ENCODE measurements at places on chromosomes 1 and 21.

GRCh38 chr1:198667807-198668206 is 29.0 kb downstream of the PTPRC start:
- DNase-seq, result no peak

DNA sequence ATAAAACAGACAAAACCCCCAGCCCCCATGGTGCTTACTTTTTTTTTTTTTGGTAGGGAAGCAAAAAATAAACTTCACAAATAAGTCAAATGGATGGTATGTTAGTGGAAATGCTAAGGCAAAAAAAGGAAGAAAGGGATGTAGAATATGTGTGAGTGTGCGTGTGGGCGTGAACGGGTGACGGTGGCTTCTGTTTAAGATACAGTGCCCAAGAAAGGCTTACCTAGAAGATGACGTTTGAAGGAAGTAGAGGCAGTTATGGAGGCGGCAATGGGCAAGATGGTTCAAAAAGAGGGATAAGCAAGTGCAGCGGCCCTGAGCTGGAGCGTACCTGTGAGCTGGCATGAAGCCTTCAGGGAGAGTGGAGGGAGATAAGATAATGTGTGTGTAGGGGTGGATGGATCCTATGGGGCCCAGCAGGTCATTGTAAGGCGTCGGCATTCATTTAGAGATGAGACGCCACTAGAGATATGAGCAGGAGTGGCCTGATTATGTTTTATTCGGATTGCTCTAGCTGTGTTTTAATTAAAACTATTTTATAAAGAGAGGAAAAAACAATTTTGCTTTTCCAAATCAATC is 19.9 kb downstream of the LEPR start:
- DNase-seq, result no peak

DNA sequence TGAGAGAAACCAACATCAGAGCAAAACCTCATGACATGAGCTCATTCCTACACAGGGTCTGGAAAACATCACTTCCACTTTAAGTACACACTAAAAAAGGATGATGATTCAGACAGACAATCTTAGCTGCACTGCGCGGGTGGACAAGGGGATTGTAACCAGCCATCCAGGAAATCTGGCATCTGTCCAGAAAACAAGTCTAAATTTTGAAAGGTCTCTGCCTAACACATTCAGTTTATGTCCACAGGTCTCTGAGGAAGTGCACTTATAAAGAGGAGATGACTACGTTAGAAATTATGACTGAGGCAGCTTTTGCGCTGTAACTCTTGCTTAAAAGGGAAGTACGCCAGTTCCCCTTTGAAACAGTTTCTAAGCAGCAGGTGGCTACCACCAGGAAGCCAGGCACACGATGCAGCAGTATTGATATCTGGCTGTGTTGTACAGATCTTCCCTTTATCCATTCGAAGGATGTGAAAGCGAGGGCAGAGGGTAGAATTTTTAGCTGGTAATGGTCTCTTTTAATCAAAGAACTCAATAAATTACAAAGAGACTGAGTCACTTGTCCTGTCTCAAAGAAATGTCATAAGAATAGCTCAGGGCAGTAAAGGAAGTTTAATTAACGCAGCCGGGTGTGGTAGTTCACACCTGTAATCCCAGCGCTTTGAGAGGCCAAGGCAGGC is 128.0 kb downstream of the SETD4 start:
- no peak for DNase-seq

GRCh38 chr1:93518516-93518915 is 70.6 kb downstream of the FNBP1L start:
- no peak for DNase-seq

DNA sequence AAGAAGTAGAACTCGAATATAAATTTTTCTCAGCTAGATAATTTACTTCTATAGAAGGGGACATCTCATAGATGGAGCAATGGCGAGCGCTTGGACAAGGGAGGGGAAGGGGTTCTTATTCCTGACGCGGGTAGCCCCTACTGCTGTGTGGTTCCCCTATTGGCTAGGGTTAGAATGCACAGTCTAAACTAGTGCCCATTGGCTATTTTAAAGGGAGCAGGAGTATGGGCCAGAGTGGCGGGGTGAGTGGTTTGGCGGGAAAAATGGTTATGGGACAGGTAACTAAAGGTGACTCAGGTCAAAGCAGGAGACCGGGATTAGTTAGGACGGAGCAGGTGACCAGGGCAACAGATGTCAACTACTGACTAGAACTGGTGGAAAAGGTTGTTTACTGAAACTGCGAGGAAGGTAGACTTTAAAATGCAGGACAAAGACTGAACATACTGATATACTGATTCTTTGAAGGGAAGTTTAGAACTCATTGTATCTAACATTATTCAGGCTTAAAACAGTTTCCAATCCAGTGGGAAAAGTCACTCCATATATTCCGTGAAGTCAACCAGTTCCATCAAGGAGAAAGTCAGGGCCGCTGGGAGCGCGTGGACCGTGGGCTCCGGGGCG is 940 bp upstream of the ATAD3A start:
- no peak for DNase-seq

GRCh38 chr1:27567146-27567526 is 36.8 kb downstream of the AHDC1 start:
- DNase-seq, result no peak

GRCh38 chr1:111214074-111214801 is 13.3 kb upstream of the CHI3L2 start:
- no peak for DNase-seq

DNA sequence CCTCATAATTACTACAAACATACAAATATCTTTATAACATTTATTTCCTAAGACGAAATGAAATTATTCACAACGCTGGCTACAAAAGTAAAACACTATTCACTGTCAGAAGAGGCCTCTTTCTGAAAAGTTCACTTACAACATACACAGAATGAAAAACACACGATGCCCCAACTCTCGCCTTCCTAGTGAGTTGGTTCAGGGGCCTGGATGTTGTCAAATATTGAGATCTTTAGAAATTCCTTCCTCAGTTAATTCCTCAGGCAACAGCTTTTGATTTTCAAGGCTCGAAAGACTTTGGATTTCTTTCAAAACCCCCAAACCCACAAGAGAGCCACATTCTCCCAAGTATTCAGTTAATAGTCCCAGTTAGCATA is 14.2 kb upstream of the KCNE1 start:
- DNase-seq, result no peak

DNA sequence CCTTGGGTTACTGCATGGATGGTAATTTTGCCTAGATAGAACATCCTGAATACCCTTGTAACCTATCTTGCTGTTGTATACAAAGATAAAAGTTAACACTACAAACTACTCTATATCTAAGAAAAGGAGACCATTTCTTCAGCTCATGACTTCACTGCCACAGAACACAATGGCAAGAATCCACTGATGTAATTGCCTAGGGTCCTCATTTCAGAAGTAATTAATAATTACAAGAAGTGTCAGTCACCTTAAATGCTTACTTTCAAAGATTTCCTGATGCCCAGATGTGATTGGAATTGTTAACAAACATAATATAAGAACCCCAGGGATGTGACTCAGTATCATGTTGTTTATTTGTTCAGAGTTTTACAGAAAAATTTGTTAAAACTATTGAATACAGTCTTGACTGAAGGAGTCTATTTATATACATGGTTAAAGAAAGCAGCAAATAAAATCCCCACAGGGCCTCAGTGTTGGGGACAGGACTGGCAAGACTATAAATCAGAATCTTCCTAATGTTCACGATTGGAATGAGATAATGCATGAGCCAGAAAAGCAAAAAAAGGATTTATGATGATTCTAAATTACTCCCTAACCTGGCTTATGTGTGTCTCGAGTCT is 83.9 kb downstream of the CRB1 start:
- no peak for DNase-seq

GRCh38 chr1:181023265-181024057 is 791 bp upstream of the STX6 start:
- DNase-seq, result no peak

GRCh38 chr1:5765483-5765882 is 226.7 kb downstream of the NPHP4 start:
- DNase-seq, result no peak

DNA sequence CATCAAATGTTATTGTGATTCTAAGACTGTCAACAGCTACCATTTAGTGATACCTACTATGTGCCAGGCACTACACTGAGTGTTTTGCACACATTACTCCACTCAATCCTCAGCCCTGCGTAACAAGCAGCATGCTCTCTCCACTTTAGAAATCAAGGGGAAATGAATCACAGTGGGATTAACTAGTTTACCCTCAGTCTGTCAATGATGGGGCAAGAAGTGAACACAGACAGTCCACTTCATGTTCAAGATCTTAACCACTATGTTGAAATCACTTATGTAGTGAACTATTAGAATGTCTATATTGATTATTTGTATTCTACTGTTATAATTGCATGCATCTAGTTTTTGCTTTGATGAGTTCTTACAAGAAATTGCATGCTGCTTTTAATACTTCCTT is 165.3 kb downstream of the LTN1 start:
- DNase-seq, result no peak

- no peak for DNase-seq
Measured at GRCh38 chr1:89201106-89201794, 2.5 kb upstream of the GBP4 start.

- no peak for DNase-seq
Measured at GRCh38 chr1:109718495-109718894, 6.4 kb downstream of the GSTM5 start.

GRCh38 chr1:184292101-184292500 is 94.7 kb upstream of the C1orf21 start:
- no peak for DNase-seq

DNA sequence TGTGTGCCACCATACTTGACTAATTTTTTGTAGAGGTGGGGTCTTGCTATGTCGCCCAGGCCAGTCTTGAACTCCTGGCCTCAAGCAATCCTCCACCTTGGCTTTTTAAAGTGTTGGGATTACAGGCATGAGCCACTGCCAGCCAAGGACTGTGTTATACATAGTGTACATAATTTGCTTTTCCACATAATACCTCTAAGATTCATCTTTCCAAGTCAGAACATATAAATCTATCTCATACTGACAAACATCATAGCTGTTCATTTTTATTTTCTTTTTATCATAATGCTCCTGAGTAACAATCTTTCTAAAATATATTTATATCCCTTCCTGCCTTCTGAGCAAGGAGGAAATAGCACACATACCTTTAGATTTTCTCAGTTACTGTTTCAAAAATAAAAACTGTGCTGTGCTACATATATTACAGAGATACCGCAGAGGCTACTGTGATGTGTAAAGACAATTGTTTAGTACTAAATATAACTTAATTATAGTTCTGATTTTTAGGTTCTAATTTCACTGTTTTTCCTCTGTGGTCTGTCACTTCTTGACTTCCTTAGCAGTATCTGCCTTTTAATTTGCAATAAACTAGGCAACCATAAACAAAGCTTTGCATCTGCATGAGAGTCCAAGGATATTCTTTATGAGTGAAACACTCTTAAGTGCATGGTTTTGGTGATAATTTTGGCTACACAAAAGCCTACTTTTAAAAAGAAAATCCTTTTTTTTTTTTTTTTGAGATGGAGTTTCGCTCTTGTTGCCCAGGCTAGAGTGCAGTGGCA is 59.3 kb downstream of the EYA3 start:
- DNase-seq, result no peak

DNA sequence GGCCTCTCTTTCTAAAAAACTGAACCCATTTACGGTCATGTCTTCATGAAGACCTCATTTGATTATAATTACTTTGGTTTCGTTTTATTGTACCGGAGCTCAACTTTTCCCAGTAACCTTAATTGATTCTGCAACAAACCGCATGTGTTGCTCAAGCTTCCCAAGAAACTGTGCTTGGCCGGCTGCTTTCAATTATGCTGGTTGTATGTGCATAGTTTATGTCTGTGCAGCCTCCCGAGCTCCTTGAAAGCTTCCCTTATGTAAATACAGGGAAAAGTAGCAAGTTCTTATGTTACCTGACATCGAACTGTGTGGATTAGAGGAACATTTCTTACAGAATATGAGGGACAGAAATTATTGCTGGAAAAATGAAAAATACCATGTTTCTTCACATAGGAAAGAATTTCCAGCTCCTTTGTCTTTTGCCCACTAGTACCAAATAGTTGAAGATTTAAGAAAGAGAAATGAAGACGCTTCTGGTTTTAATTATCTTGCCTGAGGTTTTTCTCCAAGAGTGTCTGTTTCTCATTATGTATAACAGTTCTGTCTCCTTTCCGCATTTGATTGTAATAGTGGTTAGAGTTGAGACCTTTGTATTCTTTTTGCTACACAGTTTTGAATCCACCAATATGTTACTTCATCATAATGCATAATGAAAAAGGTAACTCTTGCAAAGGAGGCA is 2.1 kb downstream of the VCAM1 start:
- DNase-seq, result no peak

- no peak for DNase-seq
Measured at GRCh38 chr1:14768582-14769304, 170.3 kb downstream of the KAZN start.

DNA sequence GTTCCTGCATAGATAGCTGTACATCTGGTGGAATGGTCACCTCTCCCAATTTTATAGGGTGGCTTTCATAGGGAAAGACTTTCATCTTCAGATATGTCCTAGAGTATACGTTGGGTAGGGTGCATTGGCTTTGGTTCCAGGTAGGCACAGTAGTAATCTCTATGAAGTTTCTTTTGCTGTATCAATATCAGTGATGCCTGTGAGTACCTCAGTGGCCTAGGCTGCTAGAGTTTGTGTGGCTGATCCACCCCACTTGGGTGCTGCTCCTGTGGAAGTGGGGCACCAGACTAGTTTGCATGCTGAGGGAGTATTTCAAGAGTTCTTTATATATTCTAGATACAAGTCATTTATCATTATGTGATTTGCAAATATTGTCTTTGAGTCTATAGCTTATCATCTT is 370.5 kb upstream of the VAMP3 start:
- no peak for DNase-seq

GRCh38 chr1:181675918-181676190 is 192.5 kb downstream of the CACNA1E start:
- no peak for DNase-seq

GRCh38 chr1:206912445-206913095 is 9.2 kb downstream of the FCMR start:
- no peak for DNase-seq

- DNase-seq, result no peak
Measured at GRCh38 chr1:36572906-36573305, 90.2 kb upstream of the CSF3R start.

DNA sequence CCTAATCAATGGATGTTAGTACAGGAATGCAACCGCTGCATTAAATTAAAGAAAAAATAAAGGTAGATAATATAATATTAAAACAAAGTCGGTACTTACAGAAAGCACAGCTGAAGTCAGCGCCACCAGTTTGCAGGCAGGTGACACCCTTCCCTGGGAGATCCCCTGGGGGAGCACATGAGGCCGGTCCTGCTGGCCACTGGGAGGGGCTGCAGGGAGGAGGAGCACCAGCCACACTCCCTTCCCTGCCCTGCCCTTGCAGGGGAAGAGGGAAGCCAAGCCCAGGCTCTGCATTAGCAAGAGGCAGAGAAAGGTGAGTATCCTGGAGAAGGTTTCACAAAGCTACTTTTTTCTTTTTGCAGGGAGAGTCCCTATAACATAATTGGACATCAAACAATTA is 507.0 kb downstream of the AJAP1 start:
- no peak for DNase-seq

- no peak for DNase-seq
Measured at GRCh38 chr1:25673456-25673855, 56.9 kb downstream of the MAN1C1 start.
